Nucleus accumbens (tissue), 56 donors: ENCODE measurements at places on chromosomes 12 and 14.

GRCh38 chr12:117850048-117850447 is 118.7 kb downstream of the KSR2 start:
- no peak for DNase-seq

DNA sequence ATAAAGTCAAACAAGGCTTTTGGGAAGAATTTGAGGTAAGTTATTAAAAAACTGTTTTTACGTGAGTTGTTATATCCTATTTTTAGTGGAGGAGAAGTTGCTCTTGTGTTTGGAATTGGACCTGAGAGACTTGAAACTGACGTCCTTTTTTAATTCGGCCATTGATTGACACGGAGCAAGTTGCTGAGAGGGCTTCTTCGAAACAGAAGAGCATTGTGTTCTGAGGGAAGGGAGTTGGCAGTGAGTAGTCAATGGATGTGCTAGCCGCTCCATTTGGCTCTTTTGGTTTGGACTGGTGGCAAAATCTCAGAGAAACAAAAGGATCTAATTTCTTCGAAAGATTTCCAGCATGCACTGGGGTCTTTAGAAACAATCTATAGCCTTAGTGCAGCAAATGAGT is 37.3 kb downstream of the PTPN11 start:
- DNase-seq = peak; percentile 22

DNA sequence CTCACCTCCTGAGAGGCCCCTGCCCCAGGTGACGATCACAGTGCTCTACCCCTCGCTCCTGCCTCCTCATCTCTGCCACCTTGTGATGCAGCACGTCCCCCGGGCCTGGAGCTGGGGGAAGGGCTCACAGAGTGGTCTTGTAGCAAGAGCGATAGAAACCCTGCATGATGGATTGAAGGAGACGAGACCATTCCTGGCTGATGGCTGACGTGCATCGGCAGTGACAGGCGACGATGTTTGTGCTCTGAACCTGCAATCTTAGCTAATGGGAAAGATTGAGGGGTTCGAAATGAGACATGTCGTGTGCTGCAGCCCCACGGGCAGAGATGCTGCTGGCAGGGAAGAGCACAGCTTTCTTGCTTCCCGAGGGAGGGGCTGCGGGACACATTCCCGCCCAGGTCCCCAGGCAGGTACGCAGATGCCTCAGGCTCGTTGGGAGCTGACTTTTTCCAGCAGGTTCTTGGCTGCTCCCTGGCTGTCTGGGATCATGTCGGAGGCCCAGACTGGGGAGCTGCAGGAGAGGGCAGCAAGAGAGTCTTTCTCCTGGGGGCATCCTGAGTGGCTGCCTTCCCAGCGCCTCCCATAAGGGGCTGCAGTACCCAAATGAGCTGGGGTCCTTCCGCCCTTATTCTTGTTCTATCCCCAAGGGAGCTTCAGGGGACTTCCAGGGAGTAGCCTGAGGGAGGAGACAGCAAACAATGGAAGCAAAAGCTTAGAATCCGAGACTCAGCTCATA is 38.7 kb upstream of the GPATCH2L start:
- DNase-seq = no peak

DNA sequence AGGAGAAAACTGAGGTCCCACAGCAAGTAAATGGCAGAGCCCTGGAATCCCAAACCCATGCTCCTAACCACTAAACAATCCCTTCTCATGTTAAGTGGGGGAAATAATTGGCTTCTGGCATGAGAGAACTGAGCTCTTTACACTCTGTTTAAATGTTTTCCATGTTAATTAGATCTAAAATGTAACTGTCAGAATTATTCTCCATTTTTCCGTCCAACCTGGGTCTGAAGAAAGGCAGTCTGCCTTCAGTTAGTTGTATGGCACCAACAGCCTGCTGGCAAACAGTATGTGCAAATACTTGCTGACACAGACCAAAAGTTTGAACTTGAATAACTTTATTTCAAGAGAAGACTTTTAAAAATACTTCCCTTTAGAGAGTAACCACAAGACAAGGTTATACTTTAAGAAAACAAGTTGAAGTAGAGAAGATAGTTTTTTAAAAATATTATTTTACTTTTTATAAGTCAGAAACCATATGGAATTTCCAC is 59.7 kb downstream of the E2F7 start:
- no peak for DNase-seq

GRCh38 chr14:53519137-53519536 is 366.0 kb upstream of the DDHD1 start:
- DNase-seq = no peak

DNA sequence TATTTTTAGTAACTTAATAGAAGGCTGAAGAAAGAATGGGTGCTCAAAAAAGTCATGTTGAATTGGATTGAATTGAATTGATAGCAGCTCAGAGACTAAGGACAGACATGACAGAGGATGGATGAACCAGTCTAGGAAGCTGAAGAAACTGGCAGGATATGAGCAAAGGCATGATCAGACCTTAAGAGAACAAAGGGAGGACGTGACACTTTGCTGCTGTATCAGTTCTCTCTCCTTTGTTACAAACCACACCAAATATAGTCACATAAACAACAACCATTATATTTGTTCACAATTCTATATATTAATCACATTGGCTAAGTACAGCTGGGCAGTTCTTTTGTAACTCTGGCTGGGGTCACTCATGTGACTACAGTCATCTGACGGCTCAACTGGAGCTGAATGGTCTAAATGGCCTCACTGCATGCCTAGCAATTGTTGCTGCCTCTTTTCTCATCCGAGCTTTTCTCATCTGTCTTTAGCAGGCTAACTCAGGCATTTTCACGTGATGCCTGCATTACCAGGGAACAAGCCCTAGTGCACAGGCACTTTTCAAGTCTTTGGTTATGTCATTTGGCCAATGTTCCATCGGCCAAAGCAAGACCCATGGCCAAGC is 355.0 kb downstream of the ETNK1 start:
- DNase-seq = no peak

- DNase-seq = no peak
Measured at GRCh38 chr12:110179291-110179690, 55.1 kb downstream of the IFT81 start.

DNA sequence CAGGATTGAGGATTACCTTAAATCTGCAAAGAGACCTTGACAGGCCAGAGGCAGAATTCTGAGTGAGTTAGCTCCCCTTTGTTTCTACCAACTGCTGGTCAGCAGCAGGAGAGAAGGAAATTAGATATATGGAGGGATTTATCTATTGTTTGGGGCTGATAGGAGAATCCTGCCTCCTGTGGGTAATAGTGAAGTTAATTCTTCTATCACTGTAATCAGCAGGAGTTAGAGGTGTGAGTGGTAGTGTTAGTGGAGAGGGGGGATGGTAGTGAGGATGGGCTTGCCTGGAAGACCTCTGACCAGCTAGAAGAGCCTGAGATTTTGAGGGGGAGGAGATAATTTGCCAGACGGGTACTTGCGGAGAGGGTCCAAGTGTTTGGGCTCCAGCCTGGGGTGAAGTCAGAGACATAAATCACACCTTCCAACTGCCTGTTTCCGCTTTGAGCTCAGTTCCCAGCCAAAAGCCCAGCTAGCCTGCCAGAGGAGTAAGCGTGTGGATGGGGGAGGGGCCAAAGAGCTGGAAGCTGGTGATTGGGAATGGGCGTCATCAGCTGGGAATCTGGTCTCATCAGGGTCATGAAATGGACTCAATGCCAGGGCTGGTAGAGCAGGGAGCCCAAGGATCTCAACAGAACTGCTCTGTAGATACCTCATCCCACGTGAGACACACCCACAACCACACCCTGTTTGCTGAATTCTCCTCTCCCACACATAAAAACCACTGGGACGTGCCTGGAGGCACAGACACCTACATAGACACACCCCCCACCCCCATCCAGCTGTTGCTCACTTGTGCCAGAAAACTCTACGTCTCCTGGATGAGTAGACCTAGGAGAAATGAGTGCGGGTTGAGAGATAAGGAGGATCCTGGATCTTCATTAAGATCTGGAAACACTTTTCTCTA is 13.1 kb upstream of the ITGA5 start:
- DNase-seq = no peak

- DNase-seq = no peak
Measured at GRCh38 chr12:130992979-130993538, 39.4 kb downstream of the ADGRD1 start.

GRCh38 chr12:49342914-49343731 is 3.6 kb upstream of the DNAJC22 start:
- DNase-seq = no peak
